ENCODE measurements at places on chromosomes 12 and 14.

GRCh38 chr12:131912518-131913274 lies 16.4 kb upstream of the PUS1 start:
- DNase-seq: peak; percentile 97

DNA sequence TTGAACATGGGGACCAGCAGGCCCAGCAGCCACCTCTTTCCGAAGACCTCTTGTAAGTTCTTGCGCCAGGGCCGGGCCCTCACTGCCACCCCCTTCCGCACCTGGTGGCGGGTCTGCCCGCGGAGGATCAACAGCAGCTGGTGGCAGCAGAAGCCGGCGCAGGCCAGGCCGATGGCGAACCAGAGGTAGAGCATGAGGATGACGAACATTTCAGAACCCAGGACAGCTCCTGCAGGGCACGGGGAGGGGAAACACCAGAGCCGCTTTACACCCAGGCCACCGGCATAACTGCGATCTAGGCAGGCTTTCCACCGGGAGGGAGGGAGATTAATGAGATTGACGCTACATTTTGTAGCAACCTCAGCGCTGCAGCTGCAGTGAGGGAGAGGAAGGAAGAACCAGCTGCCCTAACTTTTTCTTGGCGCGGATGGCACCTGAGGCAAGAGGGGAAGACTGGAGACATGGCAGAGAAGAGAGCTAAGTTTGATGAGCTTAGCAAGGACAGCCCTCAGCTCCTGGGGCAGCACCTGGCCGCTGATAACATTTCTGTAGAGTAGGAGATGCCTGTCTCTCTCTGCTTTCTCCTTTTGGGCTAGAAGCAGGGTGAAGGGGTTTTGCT lies 7.8 kb downstream of the ZDHHC22 start:
- no peak for DNase-seq

DNA sequence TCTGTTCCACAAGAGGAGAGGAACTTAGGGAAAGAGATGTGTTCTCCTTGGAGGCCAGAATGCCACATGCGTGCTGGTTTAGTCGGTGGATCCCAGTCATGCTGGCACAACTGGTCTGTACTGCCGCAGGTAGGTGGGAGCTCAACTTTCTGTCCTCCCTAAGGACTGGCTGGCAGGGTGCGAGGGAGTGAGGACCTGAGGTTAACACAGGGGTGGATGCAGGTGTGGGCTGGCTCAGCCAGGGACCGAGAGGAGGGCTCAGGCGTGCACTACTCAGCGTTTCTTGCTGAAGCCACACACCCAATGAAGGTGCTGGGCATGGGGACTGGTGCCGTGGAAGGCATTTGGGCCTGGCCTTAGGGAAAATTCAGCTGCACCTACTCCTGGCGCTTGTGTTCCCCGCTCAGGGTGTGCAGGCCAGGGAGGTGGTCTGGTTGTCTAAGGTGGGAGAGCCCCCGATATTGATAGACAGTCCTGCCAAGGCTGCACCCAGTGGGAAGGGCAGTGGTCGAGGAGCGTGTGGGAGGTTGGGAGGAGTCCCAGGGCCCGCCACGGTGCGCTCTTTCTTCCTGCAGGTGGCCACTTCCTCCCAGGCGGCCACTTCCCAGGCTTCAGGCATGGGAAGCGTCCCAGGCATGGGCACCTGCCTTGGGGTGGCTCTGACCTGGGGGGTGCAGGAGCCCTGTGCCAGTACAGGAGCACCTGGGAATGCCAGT lies 138.4 kb downstream of the ADGRD1 start:
- DNase-seq: no peak

DNA sequence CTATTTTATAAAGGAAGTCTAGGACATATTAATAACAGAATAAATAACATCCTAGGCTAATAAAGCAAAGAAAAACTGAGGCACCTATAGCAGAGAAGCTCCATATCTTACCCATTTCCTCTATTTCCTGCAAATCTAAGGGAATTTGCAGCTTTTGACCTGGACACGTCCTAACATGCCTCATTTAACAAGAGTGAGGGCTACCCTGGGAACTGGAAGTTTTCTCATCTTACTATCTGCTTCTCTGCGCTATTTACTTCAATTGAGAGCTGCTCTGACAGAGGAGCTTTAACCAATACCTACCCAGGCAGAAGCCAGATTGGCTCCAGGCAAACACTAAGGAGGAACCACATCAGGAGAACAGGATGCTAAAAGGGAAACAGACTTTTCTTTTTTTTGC lies 5.7 kb downstream of the YBX3 start:
- no peak for DNase-seq

GRCh38 chr12:48184549-48184922 lies 1.1 kb downstream of the CCDC184 start:
- no peak for DNase-seq

GRCh38 chr12:47067176-47067575 lies 12.2 kb upstream of the PCED1B start:
- no peak for DNase-seq

- no peak for DNase-seq
These were observed 309.8 kb upstream of the TMEM132C start for GRCh38 chr12:127957001-127957660.

- DNase-seq: no peak
These were observed 155.0 kb downstream of the NUAK1 start for GRCh38 chr12:105983622-105984320.

- DNase-seq: no peak
These were observed 319.4 kb downstream of the SYT1 start for GRCh38 chr12:79183926-79184325.

- DNase-seq: peak; percentile 49
These were observed 9.8 kb upstream of the HSP90AA1 start for GRCh38 chr14:102096569-102097188.

DNA sequence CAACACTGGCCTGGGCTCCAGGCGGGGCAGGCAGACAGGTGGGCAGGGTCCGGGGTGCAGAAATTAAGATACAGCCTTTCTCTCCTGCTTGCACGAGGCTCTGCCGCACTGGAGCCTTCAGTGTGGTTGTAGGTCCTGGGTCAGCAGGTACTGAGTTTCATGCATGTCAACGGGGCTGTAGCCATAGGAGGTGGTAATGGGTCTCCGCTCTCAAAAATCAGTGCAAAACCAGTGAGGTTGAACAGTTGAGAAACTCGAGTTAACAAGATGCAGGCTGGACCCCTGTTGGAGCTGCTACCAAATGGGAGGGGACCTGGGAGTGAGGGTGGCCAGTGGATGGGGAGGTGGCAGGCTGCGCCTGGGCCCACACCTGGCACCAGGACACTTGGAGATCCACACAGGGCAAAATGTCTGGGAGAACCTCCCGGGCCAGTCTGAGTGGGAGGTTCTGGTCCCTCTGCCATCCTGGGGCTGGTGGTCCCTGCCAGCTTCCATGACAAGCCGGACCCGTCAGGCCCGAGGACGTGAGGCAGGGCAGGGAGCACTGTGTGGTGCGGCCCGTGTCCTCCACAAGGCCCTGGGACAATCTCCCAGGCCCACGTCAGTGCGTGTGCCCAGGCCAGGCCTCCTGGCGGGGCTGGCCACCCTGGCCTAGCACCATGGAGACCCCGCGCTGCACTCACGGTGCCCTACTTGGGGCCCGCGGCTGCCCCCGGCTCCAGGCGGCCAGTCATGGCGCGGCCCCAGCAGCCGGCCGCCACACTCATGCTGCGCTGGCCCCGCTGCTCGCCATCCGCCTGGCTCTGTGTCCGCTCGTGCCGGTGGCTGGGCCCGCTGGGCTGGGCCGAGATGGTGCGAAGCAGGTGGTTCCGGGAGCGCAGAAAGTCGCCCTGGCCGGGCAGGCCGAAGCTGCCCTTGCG lies 5.1 kb downstream of the ARL6IP4 start:
- DNase-seq: no peak

GRCh38 chr14:106843951-106844483 lies 1317.6 kb downstream of the TMEM121 start:
- DNase-seq: no peak

GRCh38 chr12:87720967-87721366 lies 308.2 kb downstream of the C12orf50 start:
- no peak for DNase-seq

DNA sequence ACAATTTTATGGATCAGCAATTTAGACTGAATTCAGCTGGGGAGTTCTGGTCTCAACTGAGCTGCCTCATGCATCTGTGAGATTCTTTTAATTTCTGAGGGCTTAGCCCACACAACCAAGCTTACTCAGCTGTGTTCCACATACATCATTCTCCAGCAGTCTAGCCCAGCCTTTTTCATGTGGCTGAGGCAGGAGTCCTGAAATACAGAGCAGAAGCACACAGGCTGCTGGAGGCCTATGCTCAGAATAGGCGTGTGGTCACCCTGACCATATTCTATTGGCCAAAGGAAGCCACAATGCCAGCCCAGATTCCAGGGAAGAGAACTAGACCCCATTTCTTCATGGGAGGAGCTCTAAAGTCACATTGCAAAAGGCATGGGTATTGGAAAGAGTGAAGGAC lies 72.3 kb upstream of the DHRS4 start:
- no peak for DNase-seq

DNA sequence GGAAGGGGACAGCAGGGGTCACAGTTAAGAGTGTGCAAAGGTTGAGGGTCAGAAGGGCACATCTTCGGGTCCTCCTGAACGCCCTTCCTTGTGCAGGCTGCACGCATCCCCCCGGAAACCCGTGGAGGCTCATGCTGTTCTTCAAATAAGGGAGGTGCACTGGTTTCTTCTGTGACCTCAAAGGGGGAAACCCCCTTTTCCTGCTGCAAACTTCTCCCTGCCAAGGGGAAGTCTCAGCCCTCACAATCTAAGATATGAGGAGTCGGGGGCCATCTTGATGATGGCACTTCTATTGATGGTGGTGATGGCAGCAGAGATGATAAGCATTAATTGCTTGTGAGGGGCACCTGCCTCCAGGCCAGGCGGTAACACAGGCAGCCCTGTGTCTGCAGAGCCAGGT lies 40.0 kb downstream of the ISCA2 start:
- no peak for DNase-seq

- no peak for DNase-seq
These were observed 42.5 kb downstream of the CCDC88C start for GRCh38 chr14:91374879-91375702.

- DNase-seq: no peak
These were observed 949 bp upstream of the KIF21A start for GRCh38 chr12:39443929-39444209.

DNA sequence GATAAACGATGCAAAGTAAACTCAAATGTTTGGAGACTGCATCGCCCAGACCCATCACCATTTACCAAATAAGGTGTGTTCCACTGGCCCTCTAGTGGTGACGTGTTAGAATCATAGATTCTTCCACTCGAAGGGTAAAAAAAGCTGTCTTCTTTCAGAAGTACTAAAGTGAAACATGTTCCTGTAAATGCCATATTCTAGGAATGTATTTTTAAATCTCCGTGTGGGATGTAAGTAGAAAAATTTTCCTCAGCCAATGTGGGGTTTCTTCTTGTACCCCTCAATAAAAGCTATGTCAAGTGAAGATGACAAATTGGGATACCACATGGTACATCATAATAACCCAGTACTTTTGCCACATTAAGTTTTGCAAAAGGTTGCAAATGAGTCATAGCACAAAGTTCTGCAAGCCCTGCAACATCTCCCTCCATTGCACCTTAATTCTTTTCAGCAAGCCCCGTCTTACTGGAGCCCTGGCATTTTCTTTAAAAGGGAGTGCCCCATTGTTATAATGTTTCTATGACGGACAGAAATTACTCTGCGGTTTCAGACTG lies 100.8 kb downstream of the CCER1 start:
- DNase-seq: no peak

DNA sequence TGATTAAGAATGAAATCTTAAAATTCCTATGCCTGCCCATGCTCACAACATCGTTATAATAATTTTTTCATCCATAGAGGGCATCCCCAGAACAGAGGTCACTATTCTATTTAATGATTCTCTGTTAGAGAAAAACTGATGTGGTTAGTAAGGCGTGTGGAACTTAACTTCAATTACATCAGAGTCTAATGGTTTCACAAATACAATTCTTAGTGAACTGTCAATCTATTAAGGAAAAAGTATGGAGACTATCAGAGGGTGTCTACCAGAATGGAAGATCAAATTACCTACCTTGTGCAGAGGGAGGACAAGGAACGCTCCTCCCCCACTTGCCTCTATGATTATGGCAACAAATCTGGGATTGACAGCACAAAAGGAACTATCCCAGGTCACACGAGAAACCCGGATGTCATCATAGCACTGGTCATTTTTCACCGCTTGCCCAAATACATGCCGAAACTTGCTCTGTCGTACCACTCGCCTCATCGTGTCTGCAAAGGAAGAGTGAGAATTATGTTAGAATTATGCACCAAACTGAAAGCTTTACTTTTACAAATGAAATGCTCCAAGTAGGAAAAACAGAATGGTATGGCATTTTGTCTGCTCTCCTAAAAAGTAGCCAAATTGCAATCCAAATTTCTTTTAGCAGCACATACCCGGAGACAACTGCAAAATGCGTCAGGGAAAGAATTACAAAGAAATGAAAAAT lies 30.3 kb downstream of the CORO1C start:
- no peak for DNase-seq

DNA sequence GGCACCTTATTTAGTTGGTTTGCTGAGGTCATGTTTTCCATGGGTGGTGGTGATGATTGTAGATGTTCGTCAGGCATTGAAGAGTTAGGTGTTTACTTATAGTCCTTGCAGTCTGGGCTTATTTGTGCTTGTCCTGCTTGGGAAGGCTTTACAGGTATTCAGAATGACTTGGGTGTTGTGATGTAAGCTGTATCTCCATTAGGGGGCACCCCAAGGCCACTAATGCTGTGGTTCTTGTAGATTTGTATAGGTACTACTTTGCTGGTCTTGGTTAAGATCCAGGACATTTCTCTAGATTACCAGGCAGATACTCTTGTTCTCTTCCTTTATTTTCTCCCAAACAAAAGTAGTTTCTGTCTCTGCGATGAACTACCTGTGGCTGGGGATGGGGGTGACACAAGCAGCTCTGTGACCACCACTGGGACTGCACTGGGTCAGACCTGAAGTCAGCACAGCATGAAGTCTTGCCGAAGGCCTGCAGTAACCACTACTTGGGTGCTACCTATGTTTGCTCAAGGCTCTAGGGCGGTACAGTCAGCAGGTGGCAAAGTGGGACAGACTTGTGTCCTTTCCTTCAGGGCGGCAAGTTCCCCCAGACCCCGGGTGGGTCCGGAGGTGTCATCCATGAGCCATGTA lies 35.8 kb upstream of the FBXO33 start:
- no peak for DNase-seq

GRCh38 chr12:25018146-25018545 lies 69.2 kb upstream of the BCAT1 start:
- DNase-seq: no peak

DNA sequence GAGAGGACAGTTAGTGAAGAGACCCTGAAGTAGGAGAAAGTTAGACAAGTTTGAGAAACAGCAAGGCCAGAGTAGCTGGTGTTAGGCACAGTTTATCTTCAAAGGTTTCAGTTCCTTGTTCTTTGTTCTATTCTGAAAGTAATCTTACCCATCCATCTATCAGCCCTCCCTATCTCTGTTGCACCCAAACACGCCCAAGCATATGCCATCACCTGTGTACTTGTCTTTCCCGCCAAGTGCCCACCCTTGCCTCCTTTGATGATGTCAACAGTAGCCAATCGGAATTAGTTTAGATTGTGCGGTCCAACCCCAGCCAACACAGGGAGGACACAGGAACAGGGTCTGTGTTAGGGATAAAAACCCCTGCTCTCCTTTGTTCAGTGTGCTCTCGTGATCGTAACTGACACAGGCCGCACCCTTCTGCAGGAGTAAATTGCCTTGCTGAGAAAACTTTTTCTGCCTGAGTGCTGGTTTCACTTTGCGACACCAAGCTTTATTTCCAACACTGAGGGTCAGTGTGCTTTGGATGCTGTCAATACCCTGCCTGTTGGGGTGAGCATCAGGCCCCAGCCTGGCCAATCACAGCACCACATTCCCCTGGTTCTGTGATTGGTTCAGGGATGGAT lies 4.7 kb upstream of the TMEM229B start:
- DNase-seq: no peak

GRCh38 chr14:32932914-32933628 lies 5.6 kb upstream of the NPAS3 start:
- no peak for DNase-seq

- no peak for DNase-seq
These were observed 2.1 kb downstream of the OR6C70 start for GRCh38 chr12:55467836-55468235.
